Midbrain (tissue), 1 donor: ENCODE measurements at places on chromosomes 2 and 18.

DNA sequence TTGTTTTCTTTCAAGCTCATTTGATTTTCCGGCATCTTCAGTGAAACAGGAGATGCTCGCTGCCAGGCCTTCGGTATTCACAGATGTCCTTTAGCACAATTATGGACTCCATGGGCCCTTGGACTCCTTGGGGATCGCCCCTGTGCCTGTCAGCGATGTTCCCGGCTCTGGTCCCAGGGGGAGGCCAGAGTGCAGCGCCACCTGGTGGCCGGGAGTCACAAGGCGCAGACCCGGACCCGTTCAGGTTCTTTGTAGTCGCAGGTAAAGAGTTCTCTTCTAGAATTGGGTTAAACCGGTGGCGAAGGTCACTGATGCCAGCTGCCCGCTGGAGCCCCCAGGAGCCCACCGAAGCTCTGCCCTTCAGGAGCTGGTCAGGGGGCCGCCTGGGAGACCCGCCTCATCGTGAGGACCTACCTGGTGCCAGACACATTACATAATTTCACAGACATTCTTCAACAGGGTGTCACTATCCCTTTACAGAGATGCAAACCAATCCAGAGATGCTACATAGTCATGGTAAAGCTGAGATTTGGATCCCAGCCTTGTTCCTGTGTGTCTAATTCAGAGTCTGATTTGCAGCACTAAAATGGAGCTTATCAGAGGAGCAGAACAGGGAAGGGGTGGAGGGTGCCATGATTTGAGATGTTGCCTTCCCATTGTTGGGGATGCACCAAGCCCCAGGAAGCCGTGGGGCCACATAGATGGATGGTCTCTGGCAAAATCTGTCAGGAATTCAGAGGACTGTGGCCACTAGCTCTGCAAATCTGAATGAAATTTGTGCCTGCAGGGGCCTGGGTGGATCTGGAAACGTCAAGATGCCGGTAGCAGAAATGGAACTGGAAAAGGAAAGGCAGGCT, 6.0 kb upstream of the INPP5D start:
- peak; percentile 40 for DNase-seq

DNA sequence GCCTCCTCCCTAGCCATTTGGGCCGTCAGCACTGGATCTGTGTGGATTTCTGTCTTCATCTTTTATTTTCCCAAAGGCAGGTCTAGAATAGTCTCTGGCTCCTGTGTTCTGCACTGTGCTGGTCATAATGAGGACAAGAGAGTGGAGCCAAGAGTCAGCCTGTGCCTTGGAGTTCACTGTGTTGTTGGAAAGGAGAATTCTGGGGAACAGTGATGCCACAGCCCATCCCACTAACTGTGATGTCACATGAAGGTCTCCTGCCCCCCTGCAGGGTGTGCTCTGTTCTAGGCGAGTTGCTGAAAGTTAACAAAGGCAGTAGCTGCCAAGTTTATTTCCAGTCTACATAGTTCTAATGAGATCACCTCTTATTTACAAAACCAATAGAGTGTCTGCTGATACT, 248.5 kb downstream of the TPGS2 start:
- peak; percentile 10 for DNase-seq

- DNase-seq, result no peak
Observed at GRCh38 chr2:45218931-45219339, 209.7 kb upstream of the SIX2 start.

GRCh38 chr2:176814274-176814673, 398.3 kb upstream of the HNRNPA3 start:
- DNase-seq, result no peak

DNA sequence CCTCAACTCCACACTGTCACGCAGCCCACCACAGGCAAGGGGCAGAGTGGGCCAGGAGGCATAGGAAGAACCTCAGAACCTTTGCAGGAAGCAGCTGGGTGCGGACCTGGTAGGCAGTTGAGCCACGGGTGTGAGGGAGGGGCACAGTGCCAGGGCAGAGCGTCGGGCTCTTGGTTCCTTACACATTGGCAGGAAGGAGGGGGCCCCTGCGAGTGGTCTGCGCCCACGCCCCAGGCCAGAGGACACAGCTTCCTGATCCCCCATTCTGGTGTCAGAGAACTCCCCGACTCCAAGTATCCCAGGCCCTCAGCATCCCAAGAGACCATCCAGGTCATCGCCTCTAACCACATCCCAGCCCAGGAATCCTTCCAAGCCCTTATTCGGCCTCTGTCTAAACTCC, 61.5 kb downstream of the TNS1 start:
- no peak for DNase-seq
